T-helper 17 cell (primary cell): ENCODE measurements at places on chromosomes 7 and 10.

- no peaks in the 10 kb centered on the region for H3K4me1 ChIP-seq
- H3K27ac ChIP-seq, result no peak overlapping the region
- H3K36me3 ChIP-seq, result no peaks in the 10 kb centered on the region
- H3K27me3 ChIP-seq, result peaks cover 47% of the 10 kb centered on the region
- H3K4me3 ChIP-seq, result no peak overlapping the region
Observed at GRCh38 chr7:111735661-111736551, 173.6 kb upstream of the IMMP2L start.

DNA sequence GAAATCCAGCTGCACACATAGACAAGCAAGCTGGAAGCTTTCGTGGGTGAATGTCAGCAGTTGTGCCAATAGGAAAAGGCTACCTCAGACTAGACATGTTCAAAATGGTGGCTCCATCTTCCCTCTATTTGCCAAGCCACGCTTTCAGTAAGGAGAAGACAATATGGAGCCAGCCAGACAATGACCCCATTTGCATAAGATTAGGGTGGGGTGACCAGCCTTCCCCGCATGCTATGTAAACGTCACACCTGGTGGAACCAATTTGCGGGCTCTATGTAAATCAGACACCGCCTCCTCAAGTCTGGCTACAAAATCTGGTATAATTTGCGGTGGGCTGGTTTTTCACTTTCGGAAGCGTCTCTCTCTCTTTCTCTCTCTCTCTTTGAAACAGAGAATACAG lies 297.4 kb upstream of the PCDH15 start:
- no peak overlapping the region for H3K4me3 ChIP-seq
- H3K27ac ChIP-seq, result no peak overlapping the region
- no peaks in the 10 kb centered on the region for H3K4me1 ChIP-seq
- H3K27me3 ChIP-seq, result no peaks in the 10 kb centered on the region

DNA sequence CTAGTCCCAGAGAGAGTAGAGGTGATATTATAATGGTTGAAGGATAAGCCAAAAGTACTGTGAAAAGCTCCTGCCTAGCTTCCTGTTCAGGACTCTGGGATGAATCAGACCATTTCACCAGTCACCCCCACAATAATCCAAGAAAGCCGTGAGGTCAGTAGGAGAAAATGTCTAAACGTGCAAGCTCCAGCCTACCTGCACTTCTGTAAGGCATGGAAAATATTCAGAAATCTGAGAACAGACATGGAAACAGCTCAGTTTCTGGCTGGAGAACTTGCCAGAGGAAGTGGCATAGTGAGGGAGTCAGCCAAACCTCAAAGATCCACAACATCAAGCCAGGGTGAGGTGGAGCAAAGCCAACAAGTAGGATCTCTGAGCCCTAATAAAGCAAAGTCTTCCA lies 58.2 kb downstream of the ELAPOR2 start:
- H3K36me3 ChIP-seq, result no peaks in the 10 kb centered on the region
- DNase-seq, result no peak
- no peak overlapping the region for H3K4me3 ChIP-seq

DNA sequence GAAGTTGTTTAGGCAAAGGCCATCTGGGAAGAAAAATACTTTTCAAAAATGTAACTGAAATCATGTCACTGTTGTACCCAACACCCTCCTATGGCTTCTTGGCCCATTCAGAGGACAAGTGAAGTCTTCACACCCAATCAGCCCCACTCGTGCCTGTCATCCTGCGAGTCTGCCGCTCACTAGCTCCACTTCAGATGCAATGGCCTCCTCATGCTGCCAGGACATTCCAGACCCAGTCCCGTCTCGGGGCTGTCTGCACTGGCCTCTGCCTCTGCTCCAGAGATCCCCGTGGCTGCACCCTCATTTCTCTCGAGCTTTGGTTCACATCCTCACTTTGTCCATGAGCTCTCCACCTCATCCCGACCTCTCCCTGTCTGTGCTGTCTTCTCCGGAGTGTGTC lies 227.1 kb downstream of the KCNMA1 start:
- no peak overlapping the region for H3K27ac ChIP-seq
- H3K4me1 ChIP-seq, result no peaks in the 10 kb centered on the region
- peaks cover 23% of the 10 kb centered on the region for H3K27me3 ChIP-seq
- H3K4me3 ChIP-seq, result no peak overlapping the region

DNA sequence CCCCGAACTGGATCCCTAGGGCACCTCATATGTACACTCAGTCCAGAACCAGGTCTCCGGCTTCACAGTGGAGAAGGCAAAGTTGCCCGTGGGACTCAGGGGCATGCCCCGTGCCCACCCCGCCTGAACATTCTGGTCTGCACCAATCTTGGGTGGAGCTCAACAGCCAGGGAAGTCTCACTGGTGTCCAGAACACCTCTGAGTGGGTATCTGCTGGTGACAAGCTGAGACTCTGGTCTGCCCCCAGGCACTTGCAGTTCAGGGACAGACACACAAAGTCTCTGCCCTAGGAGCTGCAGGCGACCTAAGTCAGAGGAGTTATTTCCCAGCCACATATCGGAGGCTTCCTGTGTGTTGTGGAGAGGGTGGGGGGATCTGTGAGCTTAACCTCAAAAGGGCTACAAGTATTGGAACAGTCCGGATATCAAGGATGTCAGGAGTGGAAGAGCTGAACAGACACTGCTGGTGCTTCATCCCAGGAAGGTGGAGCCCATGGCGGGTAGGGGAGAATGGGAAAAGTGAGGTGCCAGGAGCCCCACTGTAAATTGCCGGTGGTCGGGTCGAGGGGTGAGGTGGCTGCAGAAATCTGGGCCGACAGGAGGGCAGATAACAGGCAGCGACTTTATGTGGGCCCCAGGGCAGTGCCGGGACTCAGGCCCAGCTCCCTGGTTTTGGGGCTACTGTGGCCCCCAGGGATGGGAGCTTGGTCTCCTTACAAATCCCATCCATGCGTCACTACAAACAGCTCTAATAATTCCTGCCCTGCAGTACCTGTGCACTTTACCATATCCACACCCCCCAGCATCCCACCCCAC lies 8.6 kb upstream of the TLX1 start:
- H3K4me3 ChIP-seq, result peak overlapping the region; percentile 99
- no peak for DNase-seq
- H3K27ac ChIP-seq, result no peak overlapping the region
- H3K27me3 ChIP-seq, result peaks cover 75% of the 10 kb centered on the region
